Activated T-helper 1 cell treated with anti-CD3 and anti-CD28 coated beads, Interleukin-12 subunit alpha, Interleukin-12 subunit beta, Interleukin-2, Interleukin-4 antibody, amounts not matched to agents 30 ng/mL and 10 ng/mL and 1 ng/mL, durations not matched to agents 14 hours and 24 hours and 36 hours (primary cell): ENCODE measurements at places on chromosomes 4 and X. TPM values are rescaled to one million over a fixed set of nuclear protein-coding genes. Genes with fewer than 3 reads are reported as not detected.
A peak's percentile ranks its signal among the peaks of the same experiment; 100 is the strongest.

DNA sequence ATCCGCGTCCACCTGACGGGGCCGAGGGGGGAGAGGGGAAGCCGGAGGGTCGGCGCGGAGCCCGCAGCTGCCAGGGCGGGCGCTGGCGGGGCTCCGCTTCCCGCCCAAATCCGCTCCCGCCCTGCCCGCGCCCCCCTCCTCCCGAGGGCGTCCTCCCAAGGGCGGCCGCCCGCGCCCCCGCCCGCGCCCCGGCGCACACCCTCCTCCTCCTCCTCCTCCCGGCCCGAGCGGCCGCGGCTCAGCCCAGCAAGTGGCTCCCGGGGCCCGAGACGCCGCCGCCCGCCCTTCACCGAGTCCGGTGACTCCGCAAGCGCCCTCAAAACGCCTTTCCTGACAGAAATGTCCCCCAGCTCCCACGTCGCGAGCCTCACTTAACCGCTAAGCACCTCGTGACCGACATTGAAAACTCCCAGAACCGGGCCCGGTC, 487 bp downstream of the HMGB2 start:
- H3K4me3 ChIP-seq, result peak overlapping the region; percentile 98
- H3K4me1 ChIP-seq, result peaks cover 59% of the 10 kb centered on the region
- peaks cover 41% of the 10 kb centered on the region for H3K36me3 ChIP-seq
- H3K27me3 ChIP-seq, result no peaks in the 10 kb centered on the region
- DNase-seq, result peak; percentile 49

- H3K27ac ChIP-seq, result peak overlapping the region; percentile 78
- peaks cover 32% of the 10 kb centered on the region for H3K36me3 ChIP-seq
- H3K4me3 ChIP-seq, result peak overlapping the region; percentile 15
- no peaks in the 10 kb centered on the region for H3K27me3 ChIP-seq
- DNase-seq, result no peak
- H3K4me1 ChIP-seq, result peaks cover 20% of the 10 kb centered on the region
Measured at GRCh38 chrX:19350941-19351384, 7.2 kb downstream of the PDHA1 start.

GRCh38 chr4:98784947-98785706, 126.7 kb upstream of the TSPAN5 start:
- H3K4me1 ChIP-seq, result no peaks in the 10 kb centered on the region
- peaks cover 2% of the 10 kb centered on the region for H3K27me3 ChIP-seq
- DNase-seq, result no peak

DNA sequence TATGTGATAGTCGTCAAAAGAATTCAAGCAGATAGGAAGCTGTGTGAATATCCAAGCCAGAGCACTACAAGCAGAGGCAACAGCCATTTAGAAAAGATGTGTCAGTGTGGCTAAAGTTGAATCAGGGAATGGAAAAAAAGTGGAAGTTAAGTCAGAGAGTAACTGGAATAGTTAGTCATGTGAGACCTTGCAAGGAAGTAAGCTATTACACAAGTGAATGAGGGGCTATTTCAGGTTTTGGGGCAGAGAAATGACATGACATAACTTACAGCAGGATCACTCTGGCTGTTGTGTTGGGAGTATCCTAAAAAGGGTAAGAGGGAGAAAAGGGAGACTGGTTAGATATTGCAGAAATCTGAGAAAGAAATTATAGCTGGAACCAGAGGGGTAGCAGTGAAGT, 236.6 kb upstream of the PCDH18 start:
- no peak for DNase-seq
- no peak overlapping the region for H3K4me3 ChIP-seq
- H3K27ac ChIP-seq, result no peak overlapping the region
- H3K4me1 ChIP-seq, result no peaks in the 10 kb centered on the region

DNA sequence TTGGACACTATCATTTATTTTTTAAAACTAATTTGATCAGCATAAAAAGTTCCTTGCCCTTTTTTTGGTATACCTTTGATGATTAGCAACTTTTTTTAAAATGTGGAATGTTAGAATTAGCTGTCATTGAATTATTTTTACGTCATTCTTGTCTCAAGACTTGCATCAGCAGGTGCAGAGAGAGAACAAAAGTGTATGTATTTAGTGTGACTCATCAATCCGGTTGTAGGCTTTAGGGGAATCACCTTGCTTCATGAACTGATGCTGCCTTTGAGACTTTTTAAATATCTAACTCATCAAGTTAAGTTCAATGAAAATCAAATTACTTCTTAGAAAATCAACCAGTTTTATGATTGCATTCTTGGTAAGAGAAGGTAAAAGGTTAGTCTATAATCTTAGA, 125.1 kb downstream of the ARX start:
- no peak overlapping the region for H3K27ac ChIP-seq
- H3K4me3 ChIP-seq, result no peak overlapping the region
- no peaks in the 10 kb centered on the region for H3K4me1 ChIP-seq
- no peak for DNase-seq

DNA sequence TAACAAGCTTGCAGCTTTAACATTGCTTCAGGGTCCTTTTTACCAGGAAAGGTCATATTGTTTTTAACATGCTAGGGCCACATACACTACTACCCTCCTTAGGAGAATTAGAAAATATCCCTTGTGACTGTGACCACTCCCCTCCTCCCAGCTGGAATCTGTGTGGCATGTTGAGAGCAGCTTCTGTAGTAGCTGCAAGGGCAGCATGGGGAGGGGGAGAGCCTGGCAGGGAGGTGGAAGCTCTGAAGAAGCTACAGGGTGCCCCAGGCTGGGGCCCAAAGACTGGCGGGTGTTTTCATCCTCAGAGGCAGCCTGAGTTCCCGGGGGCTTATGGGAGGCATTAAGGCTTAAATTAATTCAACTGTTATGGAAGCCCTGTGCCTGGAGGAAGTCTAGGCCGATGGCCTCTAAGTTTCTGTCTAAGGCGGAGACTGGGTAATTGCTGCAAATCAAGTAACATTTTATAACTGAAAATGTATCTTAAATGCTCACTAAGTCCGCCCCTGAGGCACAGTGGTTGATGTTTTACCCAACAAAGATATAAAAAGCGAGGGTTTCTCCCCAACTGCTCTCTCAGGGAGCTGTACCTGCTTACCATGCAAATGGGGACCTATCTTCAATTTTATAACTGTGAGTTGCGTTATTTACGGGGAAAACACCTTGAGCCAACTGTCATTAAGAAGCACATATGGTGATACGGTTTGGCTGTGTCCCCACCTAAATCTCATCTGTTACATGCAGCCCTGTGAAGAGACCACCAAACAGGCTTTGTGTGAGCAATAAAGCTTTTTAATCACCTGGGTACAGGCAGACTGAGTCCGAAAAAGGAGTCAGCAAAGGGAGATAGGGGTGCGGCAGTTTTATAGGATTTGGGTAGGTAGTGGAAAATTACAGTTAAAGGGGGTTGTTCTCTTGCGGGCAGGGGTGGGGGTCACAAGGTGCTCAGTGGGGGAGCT, 37.4 kb upstream of the STS start:
- no peak for DNase-seq
- peaks cover 1% of the 10 kb centered on the region for H3K36me3 ChIP-seq
- peak overlapping the region; percentile 48 for H3K27ac ChIP-seq
- peaks cover 23% of the 10 kb centered on the region for H3K4me1 ChIP-seq

GRCh38 chr4:176413171-176413570, 93.4 kb downstream of the SPCS3 start:
- H3K27me3 ChIP-seq, result no peaks in the 10 kb centered on the region
- no peak overlapping the region for H3K4me3 ChIP-seq
- H3K27ac ChIP-seq, result no peak overlapping the region
- DNase-seq, result no peak

DNA sequence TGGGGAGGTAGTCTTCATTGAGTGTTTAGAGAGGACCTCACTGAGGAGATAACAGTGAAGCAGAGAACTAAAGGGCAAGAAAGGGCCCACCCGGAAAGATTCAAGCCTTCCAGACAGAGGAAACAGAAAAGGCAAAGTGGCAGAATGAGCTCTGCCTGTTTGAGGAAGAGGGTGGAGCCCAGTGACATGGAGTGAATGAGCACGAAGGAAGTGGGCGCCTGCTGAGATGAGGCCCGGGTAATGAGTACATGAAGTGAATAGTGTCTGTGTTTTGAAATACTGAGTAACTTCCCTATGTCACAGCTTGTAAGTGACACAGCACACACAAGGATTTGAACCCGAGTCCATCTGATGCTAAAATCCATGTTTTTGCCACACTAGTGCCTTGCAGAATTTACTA, 32.5 kb upstream of the TLR2 start:
- peaks cover 47% of the 10 kb centered on the region for H3K4me1 ChIP-seq
- no peaks in the 10 kb centered on the region for H3K36me3 ChIP-seq
- no peaks in the 10 kb centered on the region for H3K27me3 ChIP-seq

GRCh38 chrX:44344194-44344593, 722 bp upstream of the EFHC2 start:
- peak; percentile 33 for DNase-seq
- peaks cover 19% of the 10 kb centered on the region for H3K4me1 ChIP-seq
- no peaks in the 10 kb centered on the region for H3K27me3 ChIP-seq
- H3K36me3 ChIP-seq, result no peaks in the 10 kb centered on the region

- DNase-seq, result no peak
- H3K36me3 ChIP-seq, result no peaks in the 10 kb centered on the region
- H3K4me3 ChIP-seq, result no peak overlapping the region
- no peaks in the 10 kb centered on the region for H3K27me3 ChIP-seq
- no peak overlapping the region for H3K27ac ChIP-seq
Measured at GRCh38 chrX:64097891-64098290, 107.6 kb downstream of the AMER1 start.

GRCh38 chrX:7147413-7147977, at the start of gene STS:
STS (plus strand) TSS chrX:7147712; CDS start chrX:7253200, 105,488 bp downstream.
- H3K4me3 ChIP-seq, result peak within 1 kb of the TSS; percentile 86
- no peaks in the 10 kb centered on the region for H3K27me3 ChIP-seq
- H3K36me3 ChIP-seq, result no peaks in the 10 kb centered on the region

- no peak overlapping the region for H3K27ac ChIP-seq
- H3K4me1 ChIP-seq, result no peaks in the 10 kb centered on the region
- H3K4me3 ChIP-seq, result no peak overlapping the region
- H3K27me3 ChIP-seq, result no peaks in the 10 kb centered on the region
- H3K36me3 ChIP-seq, result peaks cover 5% of the 10 kb centered on the region
Measured at GRCh38 chr4:39476187-39476895, 17.5 kb downstream of the LIAS start.

DNA sequence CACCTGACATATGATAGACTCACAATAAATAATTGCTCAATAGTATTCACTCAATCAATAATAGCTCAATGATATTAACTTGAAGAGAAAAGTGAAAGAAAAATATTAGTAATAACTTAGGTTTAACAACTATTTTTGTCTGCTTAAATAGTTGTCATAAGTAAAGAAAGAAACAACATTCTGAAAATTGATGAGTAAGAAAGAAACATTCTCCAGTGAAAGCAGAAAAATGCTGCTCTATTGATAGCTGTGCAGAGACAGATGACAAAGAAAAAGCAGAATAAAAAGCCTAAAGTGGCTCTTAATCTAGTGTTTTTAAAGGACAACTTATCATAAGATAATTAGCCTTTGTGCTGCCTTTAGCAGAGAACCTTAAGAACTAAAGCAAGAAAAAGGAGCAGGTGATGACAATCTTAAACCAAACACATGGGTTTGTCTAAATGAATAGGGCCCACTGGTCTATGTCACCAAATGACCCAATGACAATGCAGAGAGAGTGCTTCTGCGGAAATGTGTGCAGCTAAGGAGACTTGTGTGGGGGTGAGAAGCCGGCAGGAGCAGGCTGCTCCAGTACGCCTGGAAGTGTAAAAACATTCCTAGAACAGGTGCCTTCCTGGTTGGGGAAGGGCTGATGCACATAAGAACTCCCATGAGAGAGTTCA, 13.2 kb downstream of the HS3ST1 start:
- no peaks in the 10 kb centered on the region for H3K4me1 ChIP-seq
- no peak overlapping the region for H3K4me3 ChIP-seq
- no peak for DNase-seq
- no peaks in the 10 kb centered on the region for H3K36me3 ChIP-seq
- peaks cover 10% of the 10 kb centered on the region for H3K27me3 ChIP-seq

- no peaks in the 10 kb centered on the region for H3K4me1 ChIP-seq
- H3K27ac ChIP-seq, result no peak overlapping the region
- no peak for DNase-seq
- no peaks in the 10 kb centered on the region for H3K36me3 ChIP-seq
- no peaks in the 10 kb centered on the region for H3K27me3 ChIP-seq
- no peak overlapping the region for H3K4me3 ChIP-seq
Measured at GRCh38 chr4:85736571-85736970, 261.6 kb downstream of the ARHGAP24 start.

The ZNF595 gene
- 2.4 and 4.0 TPM in 2 replicates for total RNA-seq

The CXCL5 gene
- not detected in 2 replicates for total RNA-seq
